ENCODE measurements at places on chromosomes 16 and 17.

DNA sequence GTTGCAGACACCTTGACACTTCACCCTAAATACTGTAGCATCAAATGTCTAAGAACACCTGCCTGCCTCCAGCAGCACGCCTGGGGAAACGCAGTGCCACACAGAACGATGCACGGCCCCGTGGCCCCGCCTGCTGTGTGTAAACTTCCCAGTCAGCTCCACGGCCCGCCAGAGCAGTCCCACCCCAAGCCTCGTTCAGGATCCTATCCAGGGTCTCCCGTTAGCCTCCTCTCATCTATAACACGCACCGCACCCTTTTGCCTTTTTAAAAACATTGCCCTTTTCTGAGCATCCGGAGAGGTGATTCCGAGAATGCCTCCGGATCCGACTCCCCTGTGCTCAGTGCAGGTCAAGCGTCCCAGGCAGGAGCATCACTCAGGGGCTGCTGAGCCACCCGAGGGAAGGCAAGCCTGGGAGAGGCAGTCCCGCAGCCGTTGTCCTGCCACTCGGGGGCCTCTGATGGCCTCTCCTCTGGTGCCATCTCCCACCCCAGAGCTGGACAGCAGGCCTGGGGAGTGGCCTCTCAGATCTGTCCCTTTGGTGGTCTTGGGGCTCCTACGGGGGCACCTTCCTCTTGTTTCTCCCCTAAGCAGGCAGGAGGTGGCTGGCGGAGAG, 37.9 kb upstream of the SLC38A10 start:
- DNase-seq: peak; percentile 16

- DNase-seq: no peak
Observed at GRCh38 chr17:35605678-35606077, 18.6 kb downstream of the AP2B1 start.

DNA sequence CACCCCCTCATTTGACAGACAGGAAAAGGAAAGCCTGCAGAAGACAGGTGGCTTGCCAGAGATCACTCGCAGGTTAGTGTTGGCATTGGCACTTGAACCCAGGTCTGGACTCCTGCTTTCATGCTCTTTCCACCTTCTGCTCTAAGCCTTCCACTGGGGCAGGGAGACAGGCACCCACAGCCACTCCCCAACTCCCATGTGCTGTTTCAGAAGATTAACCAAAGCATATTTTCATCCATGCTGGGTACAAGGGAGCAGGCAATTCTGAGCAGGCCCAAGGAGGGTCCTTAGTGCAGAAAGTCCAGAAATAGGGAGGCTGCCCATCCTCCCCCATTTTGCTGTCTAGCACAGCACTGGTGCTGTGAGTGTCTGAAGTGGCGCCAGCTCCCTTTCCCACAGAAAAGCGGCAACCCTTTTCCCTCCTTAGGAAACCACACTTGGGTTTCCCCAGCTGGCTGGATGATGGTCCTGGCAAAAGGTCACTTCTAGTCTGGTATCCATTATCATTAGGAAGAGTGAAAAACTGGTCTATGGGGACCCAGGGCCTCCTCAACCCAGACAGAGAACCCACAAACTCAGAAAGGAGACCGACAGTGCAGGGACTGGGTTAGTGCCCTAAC, 2.0 kb upstream of the CAVIN1 start:
- no peak for DNase-seq

GRCh38 chr17:42290577-42290976, 2.3 kb downstream of the STAT5A start:
- no peak for DNase-seq

DNA sequence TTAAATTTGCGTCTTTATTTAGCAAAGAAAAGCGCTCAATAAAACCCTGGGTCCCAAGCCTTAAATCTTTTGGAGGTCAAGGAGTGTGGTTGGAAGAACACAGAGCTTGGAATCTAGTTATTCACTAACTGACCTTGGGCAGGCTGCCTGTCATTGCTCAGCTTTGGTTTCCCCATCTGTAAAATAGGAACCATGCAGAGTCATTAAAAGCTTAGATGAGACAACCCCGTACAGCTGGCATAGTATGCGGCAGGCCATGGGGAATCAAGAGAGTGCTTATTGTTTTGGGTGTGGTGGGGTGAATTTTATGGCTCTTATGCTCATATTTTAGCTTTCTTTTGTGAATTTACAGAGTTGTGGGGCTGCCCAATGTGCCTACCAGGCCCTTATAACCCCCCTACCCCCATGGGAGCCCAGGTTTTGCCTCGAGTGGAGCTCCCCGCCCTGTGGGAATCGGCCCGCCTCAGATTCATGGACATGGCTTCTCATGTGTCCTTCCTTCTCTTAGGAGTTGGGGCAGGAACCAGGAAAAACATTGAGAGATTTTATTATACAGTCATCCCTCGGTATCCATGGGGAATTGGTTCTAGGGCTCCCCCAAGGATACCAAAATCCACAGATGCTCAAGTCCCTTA, 113.5 kb downstream of the CLEC16A start:
- DNase-seq: no peak

DNA sequence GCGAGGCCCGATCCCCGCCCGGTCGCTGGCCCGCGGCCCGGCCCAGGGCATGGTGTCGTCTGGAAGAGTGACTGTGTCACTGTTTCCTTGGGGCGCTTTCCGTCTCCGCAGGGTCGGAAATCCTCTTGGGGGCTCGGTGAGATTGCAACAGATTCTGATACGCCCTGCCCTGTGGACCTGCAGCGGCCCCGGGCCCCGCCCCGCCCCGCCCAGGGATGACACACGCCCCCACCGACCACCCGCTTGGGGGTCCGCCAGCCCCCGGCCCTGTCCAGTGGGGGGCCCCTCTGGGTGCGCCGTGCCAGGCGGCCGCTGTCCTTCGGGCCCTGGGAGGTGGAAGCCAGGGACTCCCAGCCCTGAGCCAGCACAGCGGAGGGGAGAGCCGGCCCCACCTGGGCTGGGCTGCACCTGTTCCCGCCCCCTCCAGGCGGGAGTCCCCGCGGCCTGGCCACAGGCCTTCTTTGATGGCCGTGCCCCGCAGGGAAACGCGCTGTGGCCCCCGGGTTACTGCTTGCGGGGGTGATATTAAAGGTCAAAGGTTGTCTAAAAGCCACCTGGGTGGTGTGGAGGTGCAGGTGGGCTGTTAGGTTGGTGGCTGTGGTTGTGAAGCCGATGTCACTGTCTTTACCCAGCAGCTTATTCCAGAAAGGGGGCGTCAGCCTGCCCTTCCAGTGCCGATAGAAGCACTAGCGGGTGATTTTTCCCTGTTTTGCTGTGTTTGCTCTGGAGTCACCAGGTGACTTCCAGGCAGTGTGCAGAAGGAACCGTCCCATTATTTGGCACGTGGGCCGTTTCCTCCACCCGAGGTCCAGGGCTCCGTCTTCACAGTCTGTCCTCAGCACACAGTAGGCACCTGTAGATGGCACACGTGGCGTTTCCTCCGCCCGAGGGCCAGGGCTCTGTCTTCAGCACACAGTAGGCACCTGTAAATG, 752 bp downstream of the TBC1D24 start:
- DNase-seq: peak; percentile 64

DNA sequence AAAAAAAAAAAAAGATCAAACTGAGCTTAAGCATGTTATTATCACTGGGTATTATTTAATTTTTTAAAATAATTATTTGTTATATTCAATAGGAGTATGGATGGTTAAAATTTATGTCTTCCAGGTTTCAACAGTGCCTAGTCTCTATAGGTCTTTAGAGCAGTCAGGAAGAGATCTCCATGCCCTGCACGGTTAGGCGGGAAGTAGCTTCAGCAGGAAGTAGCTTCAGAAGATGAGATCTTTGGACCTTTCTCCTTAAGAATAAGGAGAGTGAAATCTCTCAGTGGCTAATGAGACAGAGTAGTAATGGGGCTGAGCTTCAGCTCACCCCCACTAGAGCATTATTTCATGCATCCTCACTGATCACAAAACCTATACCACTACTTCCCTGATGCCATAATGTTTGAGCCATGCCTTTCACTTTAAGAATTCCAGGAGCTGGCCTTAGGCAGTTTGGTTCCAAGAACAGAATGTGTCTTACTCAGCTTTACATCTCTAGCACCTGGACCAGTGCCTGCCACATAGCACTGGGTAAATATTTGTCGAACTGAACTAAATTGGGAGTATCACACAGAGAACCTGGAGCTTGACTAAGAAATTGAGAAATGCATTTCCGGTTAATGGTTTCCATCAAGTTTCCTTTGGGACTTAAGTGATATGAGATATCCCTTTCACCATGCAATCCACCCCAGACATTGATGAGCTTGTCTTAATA, 43.5 kb downstream of the SCPEP1 start:
- no peak for DNase-seq

DNA sequence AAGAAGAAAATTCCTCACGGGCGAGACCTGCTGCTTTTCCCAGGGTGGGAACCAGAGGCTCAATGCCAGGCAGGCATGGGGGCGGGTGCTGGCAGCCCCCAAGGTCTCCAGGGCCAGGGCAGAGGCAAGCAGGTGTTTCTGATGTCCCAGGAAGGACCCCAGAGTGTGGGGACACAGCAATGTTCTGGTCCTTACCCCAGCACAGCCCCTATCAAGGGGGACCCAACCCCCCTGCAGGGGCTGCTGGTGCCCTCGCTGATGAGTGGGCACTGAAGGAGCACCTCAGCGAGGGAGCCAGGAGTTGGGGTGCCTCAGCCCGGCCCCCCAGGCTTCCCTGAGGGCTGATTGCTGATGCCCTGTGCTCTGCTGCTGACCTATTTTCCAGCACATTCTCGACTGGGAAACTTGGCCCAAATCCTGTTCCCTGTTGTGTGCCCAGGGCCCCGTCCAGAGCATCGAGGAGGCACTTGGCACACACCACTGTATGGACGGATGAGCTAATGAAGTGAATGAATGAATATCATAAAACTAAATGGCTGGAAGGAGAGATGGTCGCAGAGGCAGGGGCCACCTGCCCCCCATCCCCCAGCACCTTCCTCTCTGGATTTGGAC, 2.8 kb downstream of the DBNDD1 start:
- DNase-seq: no peak

DNA sequence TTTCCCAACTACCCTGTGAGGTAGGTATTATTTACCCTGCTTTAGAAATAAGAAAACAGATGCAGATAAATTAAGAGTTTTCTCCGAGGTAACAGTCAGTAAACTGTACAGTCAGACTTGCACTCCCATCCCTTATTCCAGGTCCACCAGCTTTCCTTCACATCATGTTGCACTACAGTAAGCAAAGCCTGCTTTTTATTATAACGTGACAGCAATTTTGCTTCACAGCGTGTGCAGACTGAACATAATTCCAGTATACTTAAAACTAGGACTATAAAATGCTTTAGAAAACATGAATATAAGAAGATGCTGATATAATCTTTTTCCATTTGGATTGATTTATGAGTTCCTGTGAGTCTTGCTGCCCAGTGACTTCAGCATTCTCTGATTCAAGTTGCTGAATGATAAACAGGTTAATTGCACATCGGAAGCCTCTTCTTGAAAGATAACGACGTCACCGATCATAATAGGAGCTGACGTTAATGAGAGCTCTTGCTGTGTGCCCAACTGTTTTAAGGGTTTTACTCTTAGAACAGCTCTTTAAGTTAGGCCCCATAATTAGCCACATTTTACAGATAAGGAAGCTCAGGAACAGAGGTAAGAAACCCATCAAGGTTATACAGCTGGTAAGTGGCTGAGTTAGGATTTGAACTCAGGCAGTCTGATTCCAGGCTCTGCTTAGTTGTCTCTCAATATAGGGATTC, 1.4 kb downstream of the LIG3 start:
- DNase-seq: peak; percentile 11

DNA sequence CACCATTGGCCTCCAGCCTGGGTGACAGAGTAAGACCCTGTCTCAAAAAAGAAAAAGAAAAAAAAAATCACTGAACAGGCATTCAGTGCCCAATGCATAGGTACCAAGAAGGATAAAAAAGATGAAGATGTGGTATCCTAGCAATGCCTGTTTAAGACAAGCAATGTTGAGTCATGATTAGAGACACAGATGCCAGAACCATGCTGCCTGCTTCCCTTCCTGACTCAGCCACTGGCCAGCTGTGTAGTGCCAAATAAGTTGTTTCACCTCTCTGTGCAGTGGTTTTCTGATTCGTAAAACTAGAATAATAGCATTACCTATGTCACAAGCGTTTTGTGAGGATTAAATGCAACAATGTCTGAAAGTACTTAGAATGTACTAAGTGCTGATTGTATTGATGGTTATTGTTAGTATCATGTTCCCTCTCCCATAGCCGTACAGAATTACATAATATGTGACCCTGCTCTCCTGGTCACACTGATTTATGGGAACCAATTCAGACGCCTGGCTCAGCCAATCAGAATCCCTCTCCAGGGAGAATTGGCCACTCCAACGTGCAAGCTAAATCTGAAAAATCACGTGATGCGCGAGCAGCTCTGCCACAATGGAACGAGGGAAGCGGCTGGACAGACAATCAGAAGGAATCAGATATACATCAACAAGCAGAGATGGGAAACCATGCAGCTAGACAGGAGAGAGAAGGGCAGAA, 241.9 kb downstream of the SLC39A11 start:
- peak; percentile 25 for DNase-seq

- DNase-seq: no peak
Observed at GRCh38 chr17:65572581-65573281, 11.3 kb upstream of the AXIN2 start.

DNA sequence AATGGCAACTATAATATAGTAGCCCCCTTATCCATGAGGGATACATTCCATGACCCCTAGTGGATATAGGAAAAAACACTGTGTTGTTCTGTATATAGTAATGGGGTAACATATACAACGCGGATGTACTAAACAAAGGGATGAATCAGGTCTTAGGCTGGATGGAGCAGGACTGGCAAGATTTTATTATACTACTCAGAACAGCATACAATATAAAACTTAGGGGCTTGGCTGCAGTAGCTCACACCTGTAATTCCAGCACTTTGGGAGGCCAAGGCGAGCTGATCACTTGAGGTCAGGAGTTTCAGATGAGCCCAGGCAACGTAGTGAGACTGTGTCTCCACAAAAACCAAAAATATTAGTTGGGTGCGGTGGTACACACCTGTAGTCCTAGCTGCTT, 26.8 kb downstream of the VMP1 start:
- no peak for DNase-seq

GRCh38 chr17:74635418-74635817, 11.9 kb upstream of the CD300E start:
- peak; percentile 59 for DNase-seq

- DNase-seq: no peak
Observed at GRCh38 chr17:954431-955164, 25.0 kb downstream of the NXN start.

- DNase-seq: no peak
Observed at GRCh38 chr17:47246120-47246519, 7.5 kb upstream of the ITGB3 start.

Data from NCI-H1417 (cell line).